Esophagus muscularis mucosa (tissue), 4 donors: ENCODE measurements at places on chromosomes 6 and 20. TPM values are rescaled to one million over a fixed set of nuclear protein-coding genes. Genes with fewer than 3 reads are reported as not detected.

DNA sequence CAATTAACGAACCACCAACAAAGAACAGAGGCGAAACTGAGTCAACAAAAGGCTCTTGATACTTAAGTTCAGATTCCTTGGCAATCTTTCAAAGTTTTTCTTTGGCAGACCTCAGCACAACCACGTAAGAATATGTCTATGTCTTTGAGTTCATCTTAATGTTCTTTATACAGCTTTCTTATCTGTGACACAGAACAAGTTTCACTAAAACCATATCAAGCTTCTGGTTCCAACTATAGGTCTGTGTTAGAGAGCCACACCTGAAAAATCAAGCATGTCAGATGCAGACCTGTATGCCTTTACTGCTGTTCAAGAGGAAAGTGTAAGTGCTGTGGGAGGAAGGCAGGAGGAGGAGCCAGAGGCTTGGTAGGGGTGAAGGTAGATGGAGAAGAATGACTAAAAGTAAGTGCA lies 271.3 kb downstream of the KHDC1L start:
- H3K27ac ChIP-seq: no peak overlapping the region
- no peaks in the 10 kb centered on the region for H3K36me3 ChIP-seq
- no peak overlapping the region for H3K4me3 ChIP-seq
- no peak for DNase-seq
- peaks cover 21% of the 10 kb centered on the region for H3K4me1 ChIP-seq
- no peaks in the 10 kb centered on the region for H3K27me3 ChIP-seq

DNA sequence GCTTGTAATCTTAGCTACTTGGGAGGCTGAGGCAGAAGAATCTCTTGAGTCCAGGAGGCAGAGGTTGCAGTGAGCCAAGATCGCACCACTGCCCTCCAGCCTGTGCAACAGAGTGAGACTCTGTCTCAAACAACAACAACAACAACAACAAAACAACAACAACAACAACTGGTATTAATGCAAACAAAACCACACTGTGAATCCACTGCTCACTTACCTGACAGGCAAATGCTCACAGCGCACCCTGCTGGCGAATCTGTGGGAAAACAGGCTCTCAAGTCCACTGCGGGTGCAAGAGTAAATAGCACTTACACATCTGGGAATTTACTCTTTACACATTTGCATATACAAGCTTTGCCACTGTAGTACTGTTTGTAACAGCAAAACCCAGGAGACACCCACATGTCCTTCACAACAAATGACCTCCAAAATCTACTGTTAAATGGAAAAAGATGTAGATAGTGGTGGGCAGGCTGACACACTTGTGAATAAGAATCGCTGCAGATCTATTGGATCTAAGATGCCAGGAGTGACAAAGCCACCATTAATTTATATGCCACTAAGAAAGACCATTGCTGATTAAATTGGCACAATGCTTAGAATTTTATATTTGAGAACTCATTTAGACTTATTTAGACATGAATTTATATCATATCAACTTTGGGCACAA lies 29.3 kb downstream of the NSFL1C start:
- no peaks in the 10 kb centered on the region for H3K27me3 ChIP-seq
- H3K27ac ChIP-seq: no peak overlapping the region
- no peak overlapping the region for H3K4me3 ChIP-seq
- H3K36me3 ChIP-seq: peaks cover 36% of the 10 kb centered on the region

DNA sequence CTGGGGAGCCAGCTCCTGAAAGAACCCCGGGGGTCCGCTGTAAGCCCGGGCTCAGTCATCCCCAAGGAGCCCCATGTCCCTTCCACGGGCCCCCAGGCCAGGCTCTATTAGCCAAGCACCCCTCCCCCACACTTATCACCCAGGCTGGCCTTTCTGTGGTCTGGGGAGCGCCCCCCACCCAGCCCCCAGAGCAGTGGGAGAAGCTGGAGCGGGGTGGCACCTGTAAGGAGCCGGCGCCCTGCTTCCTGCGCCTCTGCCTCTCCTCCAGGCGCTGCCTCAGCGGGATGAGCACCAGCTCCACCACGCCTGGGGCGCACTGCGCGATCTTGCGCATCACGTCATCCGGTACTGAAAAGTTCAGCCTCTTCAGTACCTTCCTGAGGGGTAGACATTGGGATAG lies 2.3 kb downstream of the SPEF1 start:
- peaks cover 11% of the 10 kb centered on the region for H3K36me3 ChIP-seq
- H3K27me3 ChIP-seq: no peaks in the 10 kb centered on the region
- no peak overlapping the region for H3K4me3 ChIP-seq
- no peak for DNase-seq
- no peak overlapping the region for H3K27ac ChIP-seq

DNA sequence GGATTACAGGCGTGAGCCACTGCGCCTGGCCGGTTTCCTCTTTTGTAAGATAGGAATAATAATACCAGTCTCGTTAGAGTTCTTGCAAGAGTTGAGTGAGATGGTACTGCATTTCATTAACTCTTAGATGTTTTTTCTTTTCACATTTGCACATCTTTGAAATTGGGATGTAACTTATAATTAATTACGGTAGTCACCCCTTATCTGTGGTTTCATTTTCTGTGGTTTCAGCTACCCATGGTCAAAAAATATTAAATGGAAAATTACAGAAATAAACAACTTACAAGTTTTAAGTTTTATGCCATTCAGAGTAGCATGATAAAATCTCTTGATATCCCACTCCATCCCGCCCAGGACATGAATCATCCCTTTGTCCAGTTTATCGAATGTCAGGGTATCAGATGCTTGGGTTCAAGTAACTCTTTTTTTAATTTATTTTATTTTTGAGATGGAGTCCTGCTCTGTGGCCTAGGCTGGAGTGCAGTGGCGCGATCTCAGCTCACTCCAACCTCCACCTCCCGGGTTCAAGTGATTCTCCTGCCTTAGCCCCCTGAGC lies 15.4 kb downstream of the PTK7 start:
- peaks cover 15% of the 10 kb centered on the region for H3K4me1 ChIP-seq
- no peaks in the 10 kb centered on the region for H3K36me3 ChIP-seq
- no peak overlapping the region for H3K4me3 ChIP-seq
- H3K27me3 ChIP-seq: no peaks in the 10 kb centered on the region
- DNase-seq: no peak

DNA sequence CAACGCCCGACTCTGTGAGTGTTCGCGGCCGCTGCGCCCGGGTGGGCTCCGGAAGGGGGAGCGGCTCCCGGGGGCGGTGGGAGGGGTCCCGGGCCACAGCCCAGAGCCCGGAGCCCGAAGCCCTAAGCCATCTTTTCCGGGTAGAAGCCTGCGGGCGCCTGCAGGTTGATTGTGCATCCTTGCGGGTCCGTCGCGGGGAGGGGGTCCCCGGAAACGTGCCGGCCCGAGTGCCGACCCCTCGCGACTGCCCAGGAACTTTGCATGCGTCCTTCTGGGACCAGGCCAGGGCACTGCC lies 413 bp downstream of the PTPRA start:
- H3K27ac ChIP-seq: peak overlapping the region; percentile 90
- H3K4me3 ChIP-seq: peak overlapping the region; percentile 70
- H3K4me1 ChIP-seq: peaks cover 57% of the 10 kb centered on the region
- H3K36me3 ChIP-seq: no peaks in the 10 kb centered on the region
- no peak for DNase-seq

DNA sequence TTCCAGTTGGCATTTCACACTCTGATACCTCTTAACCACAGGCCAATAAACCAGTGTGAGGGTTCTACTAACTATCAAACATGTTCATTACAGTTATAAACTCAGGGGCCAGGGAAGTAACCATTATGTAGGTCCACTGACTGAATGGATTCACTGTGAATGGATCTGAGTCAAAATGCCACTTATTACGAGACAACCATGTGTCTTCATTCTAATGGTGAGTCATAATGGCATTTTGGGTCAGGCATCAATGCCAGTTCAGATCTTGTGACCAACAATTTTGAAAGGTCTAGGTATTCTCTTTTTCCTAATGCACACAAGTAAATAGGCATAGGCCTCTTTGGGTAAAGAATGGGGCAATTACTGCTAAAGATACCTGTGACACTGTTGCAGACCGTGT lies 112.2 kb upstream of the HEY2 start:
- H3K36me3 ChIP-seq: no peaks in the 10 kb centered on the region
- H3K4me3 ChIP-seq: no peak overlapping the region
- no peaks in the 10 kb centered on the region for H3K4me1 ChIP-seq

DNA sequence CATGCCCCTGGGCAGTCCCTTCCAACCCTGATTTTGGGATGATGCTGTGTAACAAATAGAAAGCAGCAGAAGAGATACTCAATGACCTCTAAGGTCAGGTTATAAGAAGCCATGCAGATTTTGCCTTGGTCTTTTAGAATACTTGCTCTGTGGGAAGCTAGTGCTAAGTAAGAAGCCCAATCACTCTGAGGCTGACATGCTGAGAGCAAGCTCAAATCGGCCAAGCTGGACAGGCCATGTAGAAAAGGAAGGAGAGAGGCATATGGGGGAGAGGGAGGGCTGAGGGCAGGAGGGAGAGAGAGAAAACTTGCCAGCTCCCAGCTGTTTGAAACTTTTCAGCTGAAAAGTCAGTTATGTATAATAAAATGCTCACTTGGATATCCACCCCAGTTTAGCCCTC lies 1021.6 kb upstream of the MAP3K7 start:
- no peaks in the 10 kb centered on the region for H3K27me3 ChIP-seq
- DNase-seq: no peak
- H3K4me3 ChIP-seq: no peak overlapping the region
- no peaks in the 10 kb centered on the region for H3K36me3 ChIP-seq
- no peaks in the 10 kb centered on the region for H3K4me1 ChIP-seq

GRCh38 chr6:98041921-98042320 lies 758.9 kb upstream of the MMS22L start:
- no peaks in the 10 kb centered on the region for H3K27me3 ChIP-seq
- H3K36me3 ChIP-seq: no peaks in the 10 kb centered on the region
- H3K4me3 ChIP-seq: no peak overlapping the region
- DNase-seq: no peak
- H3K27ac ChIP-seq: no peak overlapping the region
- H3K4me1 ChIP-seq: no peaks in the 10 kb centered on the region

The ETV7 gene
- 1.5 TPM for total RNA-seq
